ENCODE measurements at places on chromosomes 2 and 18.
A peak's percentile ranks its signal among the peaks of the same experiment; 100 is the strongest.

DNA sequence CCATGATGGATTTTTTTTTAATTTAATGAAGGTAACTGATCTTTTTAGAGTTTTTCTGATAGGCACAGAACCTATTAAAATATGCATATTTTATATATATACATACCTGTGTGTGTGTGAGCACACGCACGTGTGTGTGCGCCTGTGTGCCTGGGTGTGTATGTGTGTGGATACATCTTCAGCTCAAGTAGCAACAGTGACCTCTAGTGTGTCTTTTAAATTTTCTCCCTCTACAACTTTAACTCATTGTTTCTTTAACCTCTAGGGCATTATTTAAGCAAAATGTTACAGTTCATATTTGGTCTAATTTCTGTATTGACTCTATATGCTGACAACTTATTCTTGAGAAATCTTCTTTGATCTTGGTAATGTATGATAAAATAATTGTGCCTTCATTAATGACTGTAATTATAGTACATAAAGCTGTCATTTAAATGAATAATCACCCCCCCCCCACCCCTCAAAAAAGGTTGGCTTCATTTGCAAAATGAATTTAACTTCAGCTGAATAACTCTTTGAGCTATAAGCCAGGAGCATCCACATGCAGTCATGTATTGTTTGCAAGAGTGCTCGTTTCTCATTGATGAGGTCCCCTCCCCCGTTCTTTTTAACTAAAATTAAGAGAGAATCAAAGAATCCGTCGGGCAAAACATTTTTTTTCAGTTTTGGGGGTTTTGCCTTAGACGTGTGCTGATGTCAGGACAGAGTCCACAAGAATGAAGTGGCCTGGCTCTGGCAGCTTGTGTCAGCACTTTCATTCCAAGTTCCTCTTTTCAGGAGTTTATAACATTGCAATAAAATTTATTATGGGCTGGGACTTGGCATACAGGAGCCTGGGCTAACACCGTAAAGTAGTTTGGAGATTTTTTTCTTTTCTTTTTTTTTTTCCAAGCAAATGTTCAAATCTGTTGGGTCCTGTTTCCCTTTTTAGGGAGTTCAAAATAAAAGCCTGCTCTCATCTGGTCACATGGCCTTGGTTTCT, 80.0 kb downstream of the ETAA1 start:
- DNase-seq = peak; percentile 5

GRCh38 chr2:54267577-54267976, 11.5 kb upstream of the TSPYL6 start:
- DNase-seq = peak; percentile 9

DNA sequence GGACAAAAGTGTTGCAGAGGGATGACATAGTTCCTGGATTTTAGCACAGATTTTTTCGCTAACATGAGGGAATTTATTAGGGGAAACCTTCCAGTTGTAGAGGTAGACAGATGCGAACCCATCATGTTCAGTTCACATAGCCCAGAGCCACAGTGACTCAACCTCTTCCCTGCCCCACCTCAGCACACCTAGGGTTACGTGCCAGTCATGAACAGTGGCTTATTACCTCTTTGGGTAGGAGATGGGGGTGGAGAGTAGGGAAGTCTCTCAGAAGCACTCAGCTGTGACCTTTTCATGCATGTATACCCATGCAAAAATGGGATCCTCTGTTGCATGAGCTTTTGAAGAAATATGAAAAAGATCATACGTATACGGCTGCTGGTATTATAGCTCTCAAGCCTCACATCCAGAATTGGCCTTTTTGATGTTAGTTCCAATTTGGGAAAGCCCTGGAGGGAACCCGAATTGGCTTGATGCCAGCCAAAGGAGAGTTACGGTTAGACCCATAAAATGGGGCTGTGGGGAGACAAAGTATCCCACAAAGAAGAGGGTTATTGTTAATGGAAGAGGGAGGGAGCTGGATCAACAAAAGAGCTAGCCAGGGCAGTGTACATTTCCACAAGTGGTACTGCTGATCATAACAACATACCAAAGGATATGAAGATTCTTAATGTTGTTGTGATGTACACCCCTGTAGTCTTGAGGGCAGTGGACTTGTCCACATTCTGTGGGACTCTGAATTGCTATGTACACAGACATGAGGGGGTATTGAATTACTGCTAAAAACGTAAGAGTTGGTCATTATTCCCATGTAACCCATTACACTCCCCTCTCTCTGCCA, 4.9 kb downstream of the TANC1 start:
- peak; percentile 79 for DNase-seq

GRCh38 chr2:121473512-121473911, 57.2 kb upstream of the RNU4ATAC start:
- no peak for DNase-seq

GRCh38 chr2:239411117-239411516, 10.3 kb upstream of the HDAC4 start:
- no peak for DNase-seq

DNA sequence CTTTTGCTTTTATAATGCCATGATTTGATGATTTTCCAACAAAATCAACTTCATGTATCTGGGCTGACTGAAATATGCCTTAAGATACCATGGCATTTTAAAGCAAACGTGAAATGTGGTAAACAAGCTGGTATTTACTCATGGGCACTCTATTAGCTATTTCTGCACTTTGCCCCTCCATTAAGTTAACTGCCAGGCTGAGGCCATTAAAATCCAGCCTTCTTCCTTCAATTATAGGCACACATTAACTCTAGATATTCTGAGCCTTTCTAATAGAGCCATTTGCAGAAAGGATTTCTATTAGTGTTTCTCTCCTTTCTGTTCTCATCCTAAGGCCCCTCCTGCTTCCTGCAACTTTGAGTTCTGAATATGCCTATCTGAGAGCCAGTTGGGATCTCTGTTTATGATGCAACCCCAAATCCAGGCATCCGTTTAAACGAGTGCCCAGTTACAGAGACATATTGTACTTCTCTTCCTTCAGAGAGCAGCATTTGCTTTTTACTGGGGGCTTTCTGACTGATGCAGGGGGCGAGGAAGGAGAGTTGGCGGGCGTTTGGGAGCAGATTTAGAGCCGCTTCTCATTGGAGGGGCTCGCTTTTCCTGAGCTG, 1.6 kb upstream of the KCNJ3 start:
- peak; percentile 54 for DNase-seq

GRCh38 chr18:39839782-39840181, 2115.3 kb upstream of the PIK3C3 start:
- no peak for DNase-seq

- no peak for DNase-seq
These were observed 60.5 kb downstream of the INSIG2 start for GRCh38 chr2:118148809-118149208.

DNA sequence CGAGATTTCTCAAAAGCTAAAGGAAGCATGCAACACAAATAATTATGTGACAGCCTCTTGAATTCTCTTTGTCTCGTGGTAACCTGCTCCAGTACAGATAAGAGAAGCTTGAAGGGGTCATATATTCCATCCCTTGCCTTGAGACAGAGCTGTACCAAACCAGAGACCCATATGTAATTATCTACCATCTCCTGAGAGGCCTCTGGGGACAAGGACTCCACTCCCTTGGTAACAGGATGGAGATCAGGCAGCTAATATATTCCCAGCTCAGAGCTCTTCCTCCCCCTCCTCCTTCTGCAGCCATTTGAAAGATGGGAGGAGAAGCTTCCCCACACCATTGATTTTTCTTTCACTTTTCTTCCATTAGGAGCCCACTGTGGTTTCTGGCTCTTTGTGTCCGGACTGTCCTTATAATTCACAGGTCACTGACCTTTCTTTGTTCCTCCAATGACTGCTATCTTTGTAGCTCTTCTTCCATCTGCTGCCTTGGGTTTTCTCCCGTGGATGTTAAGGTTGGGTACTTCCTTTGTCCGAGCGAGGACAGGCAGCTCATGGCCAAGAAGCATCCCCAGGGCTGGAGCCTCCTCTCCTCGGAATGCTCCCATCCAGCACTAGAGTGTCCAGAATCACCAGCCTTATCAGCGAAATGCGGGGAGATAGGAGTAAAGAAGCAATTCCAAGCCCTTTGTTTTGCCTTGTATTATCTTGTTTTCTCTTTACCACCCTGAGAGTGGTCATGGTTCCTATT, 72.6 kb upstream of the STPG4 start:
- peak; percentile 46 for DNase-seq

- no peak for DNase-seq
These were observed 164.6 kb upstream of the DCC start for GRCh38 chr18:52175406-52175805.
